ENCODE measurements at places on chromosomes 5 and 9. TPM values are rescaled to one million over a fixed set of nuclear protein-coding genes. Genes with fewer than 3 reads are reported as not detected.

FBP2 gene
- not detected for total RNA-seq

NEUROG1 gene
- total RNA-seq = not detected

CACFD1 gene
- 37.8 TPM for total RNA-seq

DNA sequence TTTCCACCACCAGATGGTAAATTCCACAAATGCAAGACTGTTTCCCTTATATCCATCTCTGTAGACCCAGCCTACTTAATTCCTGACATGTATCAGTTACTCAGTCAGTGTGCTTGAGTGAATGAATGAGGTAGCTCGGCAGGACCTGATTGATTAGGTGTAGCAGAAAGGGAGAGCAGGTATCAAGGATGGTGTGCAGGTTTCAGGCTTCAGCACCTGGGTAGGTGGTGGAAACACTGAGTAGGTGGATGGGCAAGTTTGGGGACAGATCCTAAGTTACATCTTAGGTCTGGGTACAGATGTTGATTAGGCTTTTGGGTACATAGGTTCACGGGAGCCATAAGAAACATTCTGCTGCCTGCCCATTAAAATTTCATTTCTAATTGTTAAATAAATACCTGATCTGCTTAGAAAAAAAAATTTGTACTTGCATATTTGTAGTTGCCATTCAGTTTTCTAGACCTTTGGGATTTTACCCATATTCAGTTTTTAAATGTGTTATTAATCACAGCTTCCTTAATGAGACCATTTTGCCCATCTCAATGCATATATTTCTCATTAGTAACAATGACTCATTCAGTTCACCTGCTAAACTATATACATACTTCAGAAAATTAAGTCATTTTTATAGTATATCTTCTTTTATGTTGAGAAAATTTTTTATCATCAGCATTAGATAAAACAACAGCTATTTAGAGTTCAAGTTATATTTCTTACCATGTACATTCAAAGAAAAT, 111.8 kb downstream of the INIP start:
- no peak overlapping the region for H3K27ac ChIP-seq
- no peak for DNase-seq
- H3K4me3 ChIP-seq = no peak overlapping the region
- no peaks in the 10 kb centered on the region for H3K4me1 ChIP-seq
- no peaks in the 10 kb centered on the region for H3K27me3 ChIP-seq
- no peaks in the 10 kb centered on the region for H3K36me3 ChIP-seq

- no peak overlapping the region for H3K27ac ChIP-seq
- no peak overlapping the region for H3K4me3 ChIP-seq
- no peaks in the 10 kb centered on the region for H3K27me3 ChIP-seq
- no peaks in the 10 kb centered on the region for H3K4me1 ChIP-seq
Measured at GRCh38 chr5:115050866-115051265, 118.8 kb downstream of the TRIM36 start.

DNA sequence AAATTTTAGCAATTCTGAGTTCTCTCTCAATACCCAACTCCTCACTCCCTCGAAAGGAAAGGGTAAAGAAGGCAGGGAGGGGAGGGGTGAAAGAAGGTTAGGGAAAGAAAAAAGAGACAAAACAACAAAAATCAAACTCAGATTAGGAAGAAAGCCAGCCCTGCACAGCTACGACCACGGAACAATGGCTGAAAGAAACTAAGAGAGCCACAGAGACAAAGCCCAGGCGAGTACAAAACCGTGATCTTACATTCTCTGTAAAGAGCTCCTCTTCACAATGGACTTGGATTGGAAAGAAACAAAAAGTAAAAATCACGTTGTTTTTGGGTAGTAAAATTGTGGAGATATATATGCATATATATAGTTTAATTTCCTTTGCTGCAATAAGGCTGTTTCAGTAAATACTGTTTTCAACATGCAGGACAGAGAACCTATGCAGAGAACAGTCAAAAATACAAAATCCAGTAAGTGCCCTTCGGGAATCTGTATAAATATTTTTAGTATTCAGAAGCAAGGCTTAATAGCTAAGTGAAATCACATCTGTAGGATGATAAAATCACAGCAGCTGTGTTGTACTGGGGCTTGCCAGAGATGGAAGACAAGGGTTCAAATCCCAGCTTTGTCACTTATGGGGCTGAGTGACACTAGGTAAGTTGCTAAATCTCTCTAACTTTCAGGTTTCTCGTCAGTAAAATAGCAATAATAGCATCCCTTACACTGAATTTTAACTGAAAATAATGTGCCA, 16.9 kb downstream of the PSMB7 start:
- DNase-seq = no peak
- H3K4me1 ChIP-seq = no peaks in the 10 kb centered on the region

DNA sequence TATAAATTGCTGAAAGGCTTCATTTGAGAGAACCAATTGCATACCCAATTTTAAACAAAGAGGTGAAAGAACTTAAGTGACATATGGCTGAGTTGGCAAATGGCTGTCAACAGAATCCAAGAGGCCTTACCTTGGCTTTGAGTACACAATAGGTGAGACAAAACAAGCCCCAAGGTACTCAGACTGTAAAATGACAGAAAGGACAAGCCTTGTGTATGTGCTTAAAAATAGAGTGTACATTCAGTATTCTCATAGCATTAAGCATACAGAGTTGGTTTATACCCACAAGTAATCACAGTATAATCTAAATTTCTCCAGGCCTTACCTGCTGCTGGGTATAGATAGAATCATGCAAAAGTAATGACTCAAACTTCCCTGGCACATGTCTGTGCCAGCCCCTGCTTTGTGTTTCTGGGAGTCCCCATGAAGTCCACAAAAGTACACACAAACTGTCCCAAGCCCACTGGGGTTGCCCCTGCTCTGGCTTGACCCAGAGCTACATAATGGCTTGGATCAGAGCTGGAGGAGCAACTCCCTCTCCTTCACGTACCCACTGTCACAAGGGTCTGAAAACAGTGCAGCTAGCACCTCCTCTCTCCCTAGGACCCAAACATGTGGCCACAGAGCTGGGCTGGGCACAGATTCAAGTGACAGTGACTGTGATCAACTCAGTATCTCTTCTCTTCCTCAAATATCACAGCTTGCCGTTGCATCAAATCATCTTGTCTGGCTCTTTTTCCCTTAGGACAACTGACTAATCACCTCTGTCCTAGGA, 250.8 kb downstream of the ENC1 start:
- H3K4me1 ChIP-seq = peaks cover 18% of the 10 kb centered on the region
- no peak overlapping the region for H3K27ac ChIP-seq
- H3K27me3 ChIP-seq = no peaks in the 10 kb centered on the region
- H3K36me3 ChIP-seq = no peaks in the 10 kb centered on the region
- H3K4me3 ChIP-seq = no peak overlapping the region

DNA sequence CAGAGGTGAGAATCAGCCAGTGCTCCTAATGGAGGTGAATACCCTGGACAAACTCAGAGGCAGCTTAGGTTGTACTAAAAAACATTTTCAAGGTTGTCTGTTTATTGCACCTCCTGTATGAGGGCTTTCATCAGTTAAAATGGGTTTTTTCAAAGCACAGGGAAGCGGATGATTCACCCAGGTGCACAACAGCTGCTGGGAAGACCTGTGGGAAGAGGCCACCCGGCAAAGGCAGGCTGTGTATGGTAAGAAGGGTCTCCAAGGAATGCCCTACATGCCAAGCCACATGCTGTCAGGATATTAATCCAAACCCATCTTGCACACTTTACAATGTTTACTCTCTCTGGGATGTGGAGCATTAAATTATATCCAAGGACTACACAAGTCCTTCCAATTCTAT, 14.7 kb downstream of the SIL1 start:
- DNase-seq = no peak
- peaks cover 64% of the 10 kb centered on the region for H3K4me1 ChIP-seq
- peak overlapping the region; percentile 41 for H3K27ac ChIP-seq
- no peak overlapping the region for H3K4me3 ChIP-seq
- no peaks in the 10 kb centered on the region for H3K27me3 ChIP-seq
- H3K36me3 ChIP-seq = no peaks in the 10 kb centered on the region

GRCh38 chr5:5537426-5537825, 114.9 kb downstream of the ICE1 start:
- H3K27ac ChIP-seq = no peak overlapping the region
- no peak for DNase-seq
- H3K36me3 ChIP-seq = no peaks in the 10 kb centered on the region
- H3K4me3 ChIP-seq = no peak overlapping the region
- no peaks in the 10 kb centered on the region for H3K27me3 ChIP-seq
